ENCODE measurements at places on chromosomes 6 and 20.

DNA sequence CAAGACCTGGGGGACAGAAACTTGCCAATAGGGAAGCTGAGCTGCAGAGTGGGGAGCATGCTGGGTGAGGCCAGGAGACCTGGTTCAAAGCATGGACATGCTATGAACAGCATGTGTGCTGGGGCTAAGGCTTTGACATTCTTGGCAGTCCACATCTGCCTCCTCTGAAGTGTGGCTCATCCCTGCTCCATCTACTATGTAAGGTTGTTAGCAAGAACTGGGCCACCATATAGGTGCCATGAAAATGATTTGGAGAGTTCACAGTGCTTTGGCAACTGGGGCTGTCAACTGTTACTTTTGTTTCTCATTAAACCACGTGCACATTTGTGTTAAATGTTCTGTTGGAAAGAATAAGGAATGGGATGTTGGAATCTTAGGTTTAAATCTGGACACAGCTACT lies 311.1 kb downstream of the CDC5L start:
- no peak for DNase-seq

DNA sequence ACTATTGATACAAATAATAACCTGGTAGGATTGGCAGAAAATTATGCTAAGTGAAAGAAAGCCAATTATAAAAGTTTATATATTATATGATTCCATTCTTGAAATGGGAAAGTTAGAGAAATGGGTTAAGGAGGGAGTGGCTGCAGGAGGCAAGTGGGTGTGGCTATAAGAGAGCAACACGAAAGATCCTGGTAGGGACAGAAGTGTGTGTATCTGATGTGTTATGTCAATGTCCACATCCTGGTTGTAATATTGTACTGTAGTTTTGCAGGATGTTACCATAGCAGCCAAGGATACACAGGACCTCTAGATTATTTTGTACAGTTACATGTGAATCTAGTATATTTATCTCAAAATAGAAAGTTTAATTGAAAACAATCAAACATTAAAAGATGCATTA lies 46.8 kb downstream of the SNX5 start:
- DNase-seq: no peak

- no peak for DNase-seq
Measured at GRCh38 chr6:123169774-123170095, 173.7 kb downstream of the CLVS2 start.

- no peak for DNase-seq
Measured at GRCh38 chr6:124901084-124901483, 61.2 kb upstream of the RNF217 start.

DNA sequence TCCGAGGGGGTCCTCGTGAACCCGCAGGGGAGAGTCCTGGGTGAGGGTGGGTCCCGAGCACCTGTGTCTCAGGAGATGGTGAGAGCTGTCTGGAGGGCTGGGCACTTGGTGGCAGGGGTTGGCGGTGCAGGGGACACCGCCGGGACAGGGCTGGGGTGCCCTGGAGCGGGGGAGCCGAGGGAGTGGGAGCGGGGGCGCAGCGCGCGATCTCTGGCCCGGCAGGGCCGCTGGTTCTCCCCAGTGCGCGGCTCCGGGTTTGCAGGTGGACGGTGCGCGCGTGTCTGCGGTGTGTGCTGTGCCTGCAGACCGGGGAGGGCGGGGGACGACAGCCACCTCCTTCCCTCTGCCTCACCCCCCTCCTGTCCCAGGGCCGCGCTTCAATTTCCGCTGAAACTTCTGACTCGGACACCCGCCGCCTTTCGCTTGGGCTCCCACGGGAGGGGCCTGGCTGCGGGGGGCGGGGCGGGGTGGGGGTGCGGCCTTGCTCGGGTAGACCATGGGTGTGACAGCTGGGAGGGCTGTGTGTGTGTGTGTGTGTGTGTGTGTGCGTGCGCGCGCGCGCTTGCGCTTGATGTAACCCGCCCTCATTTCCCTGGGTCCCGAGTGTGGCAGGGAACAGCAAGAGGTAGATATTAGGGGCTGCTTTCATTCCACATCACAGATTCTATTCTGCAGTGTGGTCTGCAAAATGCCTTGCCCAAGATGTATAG lies 1.2 kb downstream of the TRIB3 start:
- peak; percentile 53 for DNase-seq

- DNase-seq: no peak
Measured at GRCh38 chr6:51182827-51183226, 364.2 kb downstream of the TFAP2B start.

- no peak for DNase-seq
Measured at GRCh38 chr6:129662406-129662766, 47.6 kb downstream of the ARHGAP18 start.

DNA sequence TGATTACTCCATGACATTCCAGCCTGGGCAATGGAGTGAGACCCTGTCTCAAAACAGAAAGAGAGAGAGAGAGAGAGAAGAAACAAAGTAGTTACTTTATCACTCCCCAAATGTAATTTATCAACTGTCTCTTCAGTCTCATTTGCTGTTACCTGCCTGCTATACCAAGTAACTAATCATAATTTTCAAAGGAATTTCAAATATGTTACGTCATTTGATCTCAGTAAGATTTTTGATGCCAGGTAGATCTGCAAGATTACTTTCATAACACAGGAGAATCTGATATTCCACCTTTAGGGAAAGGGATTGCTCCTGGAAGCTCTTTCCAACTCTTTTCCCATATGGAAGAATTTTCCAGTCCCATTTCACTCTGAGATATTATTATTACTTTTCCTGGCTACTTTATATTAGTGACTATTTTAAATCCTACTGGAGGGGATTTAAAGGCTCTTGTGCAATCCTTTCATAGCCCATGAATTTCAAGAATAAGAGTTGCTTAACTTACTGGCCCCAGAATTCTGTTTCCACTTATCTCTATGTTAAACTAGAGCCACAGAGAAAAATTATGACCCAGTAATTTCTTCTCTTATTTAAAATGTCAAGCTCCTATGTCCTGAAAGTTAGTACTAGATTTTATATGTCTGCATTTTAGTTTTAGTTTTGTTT lies 390.2 kb upstream of the FLRT3 start:
- no peak for DNase-seq

DNA sequence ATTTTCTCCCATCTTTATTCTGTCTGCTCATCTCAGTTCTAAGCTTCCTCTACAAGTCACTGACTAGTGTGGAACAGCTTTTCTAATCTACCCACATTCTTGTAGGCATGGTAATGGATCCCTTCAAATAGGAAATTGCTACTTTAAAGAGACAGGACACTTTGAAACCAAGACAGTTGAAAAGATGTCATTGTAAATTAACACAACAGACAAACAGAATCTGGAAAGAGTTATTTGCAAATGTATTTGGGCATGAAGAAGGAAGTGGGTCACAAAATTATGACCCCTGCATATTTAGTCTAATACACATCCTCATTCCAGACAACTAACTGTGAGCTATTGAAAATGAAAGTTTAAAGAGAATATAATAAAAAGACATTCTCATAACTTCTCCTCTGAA lies 298.2 kb upstream of the MARCKS start:
- no peak for DNase-seq

- DNase-seq: no peak
Measured at GRCh38 chr6:11374036-11375010, 141.9 kb upstream of the NEDD9 start.

GRCh38 chr6:23349521-23350147 lies 776.4 kb upstream of the NRSN1 start:
- DNase-seq: no peak

- DNase-seq: no peak
Measured at GRCh38 chr6:113600551-113601339, 256.4 kb upstream of the MARCKS start.

DNA sequence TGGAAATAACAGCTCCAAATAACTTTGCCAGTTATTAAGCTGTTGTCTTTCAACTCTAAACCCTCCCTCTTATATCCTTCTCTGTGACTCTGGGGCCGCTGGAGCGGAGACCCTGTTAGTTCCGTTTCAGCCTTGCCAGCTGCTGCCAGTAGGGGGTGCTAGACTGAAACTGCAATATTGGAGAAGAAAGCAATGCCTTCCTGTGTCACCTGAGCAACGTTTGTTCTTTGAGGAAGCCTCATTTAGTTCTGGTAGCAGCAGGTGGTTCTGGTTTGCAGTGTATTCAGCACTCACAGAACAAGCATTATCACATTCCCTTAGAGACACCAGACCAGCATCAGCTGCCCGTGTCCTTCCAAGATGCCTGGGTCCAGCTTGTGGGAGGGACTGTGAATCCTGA lies 22.9 kb upstream of the JAG1 start:
- DNase-seq: no peak

DNA sequence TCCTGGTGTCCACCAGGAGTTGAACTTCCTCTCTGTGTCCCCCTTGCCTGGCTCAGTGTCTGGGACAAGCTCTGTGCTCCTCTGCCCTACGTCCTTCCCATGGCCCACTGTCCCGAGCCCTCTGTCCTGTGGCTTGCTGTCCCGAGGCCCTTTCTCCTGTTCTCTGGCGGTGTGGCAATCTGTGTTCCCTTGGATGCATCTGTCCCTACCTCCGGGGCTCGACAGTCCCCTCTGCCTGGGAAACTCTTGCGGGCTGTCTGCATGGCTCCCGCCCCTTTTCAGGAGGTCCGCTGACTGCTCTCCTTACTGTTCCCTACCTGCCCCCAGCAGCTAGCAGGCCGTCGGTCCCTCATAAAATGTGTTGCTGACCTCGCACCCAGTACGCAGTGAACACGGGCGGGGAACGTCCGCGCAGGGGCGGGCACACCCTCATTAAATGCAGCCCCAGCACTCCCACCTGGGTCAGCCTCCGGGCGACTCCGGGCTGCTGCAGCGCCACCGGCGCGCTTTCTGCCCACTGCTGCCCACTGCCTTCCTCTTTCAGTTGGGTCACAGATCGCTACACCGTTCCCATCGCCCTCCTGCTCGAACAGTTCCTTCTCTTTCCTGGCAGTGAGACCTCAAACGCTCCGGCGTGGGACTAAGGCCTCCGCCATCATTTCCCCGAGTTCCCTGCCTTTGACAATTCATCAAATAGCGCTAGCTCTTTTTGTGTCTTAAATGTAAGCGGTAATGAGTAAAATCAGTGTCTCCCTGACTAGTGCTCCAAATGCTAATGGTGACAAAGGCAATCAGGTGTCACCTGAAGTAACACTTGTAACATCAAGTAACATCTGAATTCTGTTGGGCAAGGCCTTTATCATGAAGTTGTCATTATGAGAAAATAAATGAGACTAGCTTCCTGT lies 60.5 kb downstream of the RSPH3 start:
- no peak for DNase-seq

All from activated T-cell treated with anti-CD3 and anti-CD28 coated beads for 1 hour (primary cell).